Effector CD8-positive, alpha-beta T cell (primary cell): ENCODE measurements at places on chromosomes 6 and 20.

DNA sequence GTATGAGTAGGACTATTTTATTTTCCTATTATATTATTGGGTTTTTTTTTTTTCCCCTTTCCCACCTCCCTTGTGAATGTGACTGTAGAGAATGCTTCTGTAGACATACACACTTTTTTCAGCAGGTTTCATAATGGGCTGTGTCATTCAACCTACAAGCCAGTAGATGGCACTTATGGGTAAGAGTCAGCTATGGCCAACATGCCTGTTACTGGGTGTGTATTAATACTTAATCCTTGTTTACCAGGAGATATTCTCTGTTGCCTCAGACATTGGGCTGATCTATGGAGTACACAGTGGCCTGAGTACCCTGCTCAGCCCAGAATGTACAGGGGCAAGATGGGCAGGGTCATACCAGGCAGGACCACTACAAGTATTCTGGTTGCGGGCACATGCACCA lies 382.5 kb downstream of the EPHA7 start:
- no peak for DNase-seq

GRCh38 chr6:106070636-106071035 lies 15.5 kb upstream of the PRDM1 start:
- no peak for DNase-seq

DNA sequence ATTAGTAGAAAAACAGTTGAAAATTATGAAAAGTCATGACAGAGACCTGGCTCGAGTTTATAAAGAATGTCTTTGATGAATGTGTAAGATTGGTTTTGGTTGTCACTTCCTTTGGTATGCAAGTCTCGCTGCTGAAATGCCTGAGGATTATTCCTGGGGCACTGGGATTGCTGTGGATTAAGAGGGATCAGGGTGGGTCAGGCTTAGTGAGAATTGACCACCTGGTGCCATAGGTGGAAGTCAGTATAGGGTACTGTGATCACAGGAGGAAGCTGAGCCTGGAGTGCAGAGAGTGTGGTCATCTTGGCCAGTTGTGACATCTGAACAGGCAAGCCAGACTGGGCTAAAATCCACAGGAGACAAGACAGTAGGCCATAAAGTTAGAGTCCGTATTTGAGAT lies 34.9 kb downstream of the CEP43 start:
- no peak for DNase-seq

DNA sequence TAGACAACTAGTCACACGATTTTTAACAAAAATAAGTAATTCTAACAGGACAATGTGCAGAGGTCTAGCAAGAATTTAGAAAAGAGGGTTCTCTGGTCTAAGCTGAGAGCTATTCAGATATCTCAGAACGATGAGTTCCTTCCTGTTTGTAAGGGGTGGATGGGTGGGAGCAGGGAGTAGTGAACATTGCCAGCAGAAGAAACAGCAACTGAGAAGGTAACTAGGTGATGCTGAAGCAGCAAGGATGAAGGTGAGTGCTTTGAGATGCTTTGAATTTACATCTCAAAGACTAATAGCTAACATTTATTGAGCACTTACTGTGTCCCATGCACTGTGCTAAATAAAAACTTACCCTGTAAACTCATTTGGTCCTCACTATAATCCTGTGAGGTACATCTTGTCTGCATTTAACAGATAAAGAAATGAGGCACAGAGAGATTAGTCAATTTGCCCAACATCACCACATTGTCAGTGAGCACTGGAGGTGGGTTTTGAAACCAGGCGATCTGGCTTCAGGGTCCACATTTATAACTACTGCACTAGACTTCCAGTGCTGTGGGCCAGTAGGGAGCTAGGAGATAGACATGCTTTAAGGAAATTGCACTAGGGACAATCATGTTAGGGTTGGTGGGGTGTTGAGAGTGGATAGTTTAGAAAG lies 15.7 kb downstream of the BRD2 start:
- DNase-seq = no peak

DNA sequence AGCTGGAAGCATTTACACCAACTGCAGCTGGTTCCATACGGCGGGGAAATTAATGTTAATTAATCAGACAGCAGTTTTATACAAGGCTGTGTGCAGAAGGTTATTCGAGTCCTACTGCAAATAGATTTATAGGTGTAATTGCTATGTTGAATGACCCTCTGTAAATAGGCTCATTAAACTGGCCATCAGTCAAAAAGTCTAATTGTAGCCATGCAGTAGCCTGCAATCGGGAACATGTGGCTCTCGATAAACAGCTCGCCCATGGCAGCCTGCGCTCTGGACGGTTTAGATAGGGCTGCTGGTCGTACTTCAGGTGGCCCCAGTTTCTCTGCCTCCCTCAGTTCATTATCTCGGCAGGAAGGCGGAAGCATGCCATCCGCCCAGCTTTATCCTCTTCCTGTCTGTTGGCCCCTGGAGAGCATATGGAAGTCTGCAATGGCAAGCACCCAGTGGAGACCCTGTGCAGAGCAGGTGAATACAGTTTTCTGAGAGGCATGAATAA lies 143.2 kb downstream of the MBOAT1 start:
- DNase-seq = no peak

GRCh38 chr6:160974304-160974771 lies 17.2 kb upstream of the MAP3K4 start:
- no peak for DNase-seq

DNA sequence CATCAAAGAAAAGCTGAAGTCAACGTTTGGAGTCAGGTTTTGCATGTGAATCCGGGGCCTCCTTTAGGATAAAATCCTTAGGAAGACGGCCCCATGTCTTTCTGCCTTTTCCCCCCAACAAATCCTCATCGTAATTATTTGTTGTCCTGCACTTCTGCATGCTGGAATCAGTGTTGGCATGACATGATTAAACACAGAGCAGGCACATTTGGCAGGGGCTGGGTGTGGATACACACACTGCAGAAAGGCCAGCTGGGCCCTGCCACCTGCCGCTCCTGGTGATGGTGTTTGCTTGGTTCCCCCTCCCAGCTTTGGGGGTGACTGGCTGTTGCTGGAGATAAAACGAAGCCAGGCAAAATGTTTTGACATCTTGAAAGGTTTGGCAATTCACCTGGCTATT lies 46.3 kb upstream of the FOXA2 start:
- DNase-seq = no peak

DNA sequence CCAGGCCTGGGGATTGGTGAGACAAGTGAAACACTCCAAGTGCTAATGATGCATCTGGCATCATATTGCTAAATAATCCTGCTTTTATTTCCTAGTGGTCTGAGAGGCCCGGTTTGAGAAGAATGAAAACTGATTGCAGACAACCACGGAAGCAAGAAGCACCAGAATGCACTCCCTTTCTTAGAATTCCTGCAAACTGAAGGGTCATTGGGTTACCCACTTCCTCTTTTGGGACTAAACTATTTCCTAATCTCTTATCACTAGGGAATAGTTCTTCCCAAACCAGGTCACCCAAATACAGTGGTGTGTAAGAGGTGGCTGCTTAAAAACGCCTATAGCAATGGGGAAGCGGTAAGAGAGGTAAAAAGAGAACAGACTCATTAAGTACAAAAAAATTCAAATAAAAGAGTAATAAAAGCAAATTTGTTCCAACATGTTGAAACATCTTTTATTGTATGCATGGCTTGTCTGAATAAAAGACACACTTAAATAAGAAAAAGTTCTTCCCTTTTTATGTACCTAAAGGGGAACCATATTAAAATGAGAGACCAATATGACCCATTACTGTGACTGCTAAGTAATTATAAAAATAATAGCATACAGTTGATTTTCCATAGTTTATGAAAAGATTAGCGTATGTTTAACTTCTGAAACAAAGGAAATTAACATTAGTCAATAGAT lies 125.8 kb downstream of the MYB start:
- DNase-seq = no peak

DNA sequence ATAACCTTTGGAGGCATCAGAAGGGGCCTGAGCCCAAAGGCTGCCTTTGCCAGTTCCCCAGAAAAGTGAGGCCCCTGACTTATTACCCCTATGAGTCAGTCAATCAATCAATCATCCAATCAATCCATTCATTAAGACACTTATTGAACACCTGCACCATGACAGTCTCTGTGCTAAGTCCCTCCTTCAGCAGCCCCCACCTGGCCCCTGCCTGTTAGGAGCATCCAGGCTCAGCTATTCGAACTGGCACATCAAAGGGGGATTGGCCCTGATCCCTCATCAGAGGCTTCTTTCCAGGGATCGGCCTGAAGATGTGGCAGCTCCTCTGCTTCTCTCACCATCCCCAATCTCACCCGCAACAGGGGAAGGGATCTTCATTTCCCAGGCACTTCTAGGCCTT lies 27.7 kb upstream of the VEGFA start:
- no peak for DNase-seq

- DNase-seq = peak; percentile 6
These were observed 3.2 kb upstream of the HLA-DMB start for GRCh38 chr6:32943864-32944649.

DNA sequence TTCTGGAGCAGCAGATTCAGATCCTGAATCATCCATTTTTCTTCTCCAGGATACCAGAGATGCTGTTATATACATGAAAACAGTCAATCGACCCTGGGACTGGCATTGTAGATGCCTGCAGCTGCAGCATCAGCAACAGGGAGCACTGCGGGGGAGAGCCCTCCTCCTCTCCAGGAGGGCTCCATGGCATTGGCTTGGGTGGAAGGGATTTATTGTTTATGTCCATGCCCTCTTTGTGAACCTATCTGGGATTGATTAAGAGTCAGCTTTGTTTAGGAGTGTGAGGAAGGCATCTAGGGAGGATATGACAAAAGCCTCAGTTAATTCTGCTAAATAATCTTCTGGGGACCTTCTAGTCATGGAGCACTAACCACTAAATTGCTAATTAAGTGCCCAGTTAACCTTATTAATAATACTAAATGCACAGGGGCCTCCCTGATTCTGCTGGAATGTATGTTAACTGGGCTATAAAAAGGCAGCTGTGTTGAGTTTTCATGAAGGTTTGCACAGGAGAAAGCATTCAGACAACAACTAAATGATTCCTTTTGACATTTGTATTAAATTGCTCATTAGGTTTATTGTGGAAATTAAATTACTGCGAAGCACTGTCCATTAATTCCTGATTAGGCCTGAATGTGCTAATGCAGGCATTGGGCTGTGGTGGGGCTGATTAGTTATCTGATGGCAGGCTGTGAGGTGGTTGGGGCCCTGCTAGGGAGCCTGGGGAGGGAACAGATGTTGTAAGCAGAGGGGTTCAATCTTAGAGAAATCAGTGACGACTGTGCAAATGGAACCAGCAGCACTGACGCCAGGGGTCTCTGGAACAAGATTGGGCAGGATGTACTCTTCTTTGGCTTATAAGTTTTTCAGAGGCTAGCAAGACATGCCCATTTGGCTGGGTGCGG lies 57.6 kb downstream of the IMPG1 start:
- DNase-seq = no peak

- no peak for DNase-seq
These were observed 116.6 kb upstream of the CEP162 start for GRCh38 chr6:84344005-84344404.

- no peak for DNase-seq
These were observed 53.1 kb downstream of the PREX1 start for GRCh38 chr20:48774696-48775095.

DNA sequence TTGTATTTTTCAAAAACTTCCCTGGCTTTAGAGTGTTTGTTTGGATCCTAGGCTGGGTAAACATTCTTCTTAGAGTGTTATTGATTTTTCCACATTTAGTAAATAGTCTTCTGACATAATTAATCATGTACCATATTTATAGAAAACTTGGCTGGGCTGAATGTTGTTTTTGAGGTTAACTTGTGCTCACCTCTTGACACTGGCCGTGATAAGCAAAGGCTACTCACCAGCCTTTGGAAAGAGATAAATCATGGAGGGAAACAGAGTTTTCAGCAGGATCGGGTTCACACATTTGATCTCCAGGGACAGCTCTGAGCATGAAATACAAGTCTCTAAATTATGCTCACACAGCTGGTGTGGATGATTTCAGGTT lies 6.2 kb upstream of the CD93 start:
- DNase-seq = no peak

- no peak for DNase-seq
These were observed 630.7 kb downstream of the HACE1 start for GRCh38 chr6:104229057-104229456.

- DNase-seq = no peak
These were observed 1.3 kb downstream of the BLCAP start for GRCh38 chr20:37526238-37526838.

DNA sequence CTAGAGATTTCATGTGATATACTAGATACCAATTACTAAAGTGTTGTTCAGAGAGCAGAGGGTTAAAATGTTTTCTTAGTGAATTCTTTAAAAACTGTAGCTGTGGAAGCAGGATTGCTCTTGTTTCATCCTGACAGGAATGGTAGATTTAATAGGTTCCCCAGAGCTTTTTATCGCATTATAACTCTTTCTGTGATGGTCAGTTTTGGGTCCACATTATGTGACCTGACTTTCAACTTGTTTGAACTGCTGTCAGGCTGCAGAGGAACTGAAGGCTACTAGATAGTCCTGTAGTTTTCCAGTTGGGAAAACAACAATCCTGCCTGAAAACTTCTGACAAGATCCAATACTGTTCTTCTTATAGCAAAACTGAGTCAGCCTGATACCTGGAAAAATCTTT lies 329.3 kb upstream of the FLRT3 start:
- no peak for DNase-seq

- DNase-seq = no peak
These were observed 50.9 kb downstream of the GPR63 start for GRCh38 chr6:96786336-96786735.

DNA sequence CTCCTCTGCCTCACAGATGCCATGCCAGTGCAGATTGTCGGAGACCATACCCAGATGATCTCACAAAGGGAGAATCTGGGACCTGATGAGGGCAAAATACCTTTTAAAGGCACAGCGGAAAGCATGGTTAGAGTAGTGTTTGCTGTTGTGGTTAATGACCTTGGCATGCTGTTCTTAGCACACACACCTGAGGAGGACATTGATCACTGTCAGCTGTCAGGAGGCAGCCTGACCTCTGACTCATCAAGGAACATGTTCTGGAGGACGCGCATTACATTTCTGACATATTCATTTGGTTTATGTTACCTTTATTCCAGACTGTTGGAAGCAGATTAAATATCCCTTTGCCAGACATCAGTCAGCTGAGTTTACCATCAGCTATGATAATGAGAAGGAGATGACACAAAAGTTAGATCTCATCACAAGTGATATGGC lies 57.1 kb downstream of the GOPC start:
- DNase-seq = no peak

DNA sequence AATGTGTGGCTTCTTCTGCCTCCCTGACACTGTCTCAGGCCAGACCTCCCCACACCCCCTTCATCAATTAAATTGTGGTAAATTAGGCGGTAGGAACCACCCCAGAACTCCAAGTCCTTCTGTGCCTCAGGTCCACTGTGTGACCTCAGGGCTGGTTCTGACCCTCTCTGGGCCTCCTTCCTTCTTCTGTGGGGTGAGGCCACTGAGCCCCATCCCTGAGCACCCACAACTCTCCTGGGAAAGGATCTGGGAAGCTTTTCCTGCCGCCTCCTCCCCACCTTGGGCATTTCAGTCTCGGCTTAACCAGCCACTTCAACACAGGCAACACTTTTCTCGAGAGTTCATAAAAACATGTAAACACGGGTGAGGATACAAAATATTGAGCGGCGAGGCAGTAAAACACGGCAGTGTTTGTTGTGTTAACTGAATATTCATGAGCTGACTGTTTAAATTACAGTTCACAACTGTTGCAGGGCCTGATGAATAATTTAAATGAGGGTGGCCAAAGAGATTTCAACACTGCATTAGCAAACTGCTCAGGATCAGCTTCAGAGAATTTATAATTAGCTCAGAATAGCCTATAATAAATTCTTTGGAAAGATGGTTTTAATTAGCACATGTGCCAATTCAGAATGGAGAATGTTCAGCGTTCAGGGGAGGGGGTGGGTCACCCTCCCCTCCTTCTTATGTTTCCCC lies 112.1 kb downstream of the TOX2 start:
- no peak for DNase-seq
